ENCODE measurements at places on chromosomes 12 and 14.

DNA sequence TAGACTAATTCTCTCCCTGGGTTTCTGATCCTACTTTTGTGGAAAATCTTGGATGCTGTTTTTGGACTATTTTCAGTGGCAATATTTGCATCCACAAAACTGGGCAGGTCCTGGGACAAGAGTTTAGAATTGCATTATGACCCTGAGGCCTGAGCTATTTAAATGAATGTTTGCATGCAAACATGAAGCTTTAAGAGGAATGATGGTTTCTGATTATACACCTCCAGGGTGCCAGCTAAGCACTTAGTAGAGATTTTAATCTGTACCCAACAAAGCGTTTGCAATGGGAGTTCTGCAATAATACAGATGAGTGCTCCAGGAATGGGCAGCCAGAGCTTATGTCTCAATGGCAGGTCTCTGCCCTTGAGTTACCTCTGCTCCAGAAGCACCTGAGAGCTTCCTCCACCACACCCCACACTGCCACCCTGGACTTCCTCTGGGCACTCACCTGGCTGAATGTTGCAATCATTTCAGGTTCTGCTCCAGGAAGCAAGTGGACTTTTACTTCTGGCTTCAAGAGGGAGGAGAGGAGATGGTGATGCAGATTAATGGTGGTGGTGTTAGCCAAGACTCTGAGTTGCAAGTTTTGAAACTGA is 6.0 kb upstream of the SPTLC2 start:
- DNase-seq = no peak

- no peak for DNase-seq
Measured at GRCh38 chr12:100404769-100405407, 48.0 kb downstream of the SLC17A8 start.

- no peak for DNase-seq
Measured at GRCh38 chr14:99667821-99668220, 16.3 kb upstream of the CYP46A1 start.

GRCh38 chr14:81127785-81128184 is 93.0 kb downstream of the GTF2A1 start:
- DNase-seq = no peak

DNA sequence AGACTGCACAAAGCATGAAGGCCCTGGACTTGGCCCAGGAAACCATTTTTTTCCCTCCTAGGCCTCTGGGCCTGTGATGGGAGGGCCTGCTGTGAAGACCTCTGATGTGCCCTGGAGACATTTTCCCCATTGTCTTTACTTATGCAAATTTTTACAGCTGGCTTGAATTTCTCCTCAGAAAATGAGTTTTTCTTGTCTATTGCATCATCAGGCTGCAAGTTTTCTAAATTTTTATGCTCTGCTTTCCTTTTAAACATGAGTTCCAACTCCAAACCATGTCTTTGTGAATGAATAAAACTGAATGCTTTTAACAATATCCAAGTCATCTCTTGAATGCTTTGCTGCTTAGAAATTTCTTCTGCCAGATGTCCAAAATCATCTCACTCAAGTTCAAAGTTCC is 43.7 kb upstream of the TRHDE start:
- DNase-seq = no peak

GRCh38 chr14:31884776-31885379 is 192.2 kb upstream of the ARHGAP5 start:
- DNase-seq = no peak

DNA sequence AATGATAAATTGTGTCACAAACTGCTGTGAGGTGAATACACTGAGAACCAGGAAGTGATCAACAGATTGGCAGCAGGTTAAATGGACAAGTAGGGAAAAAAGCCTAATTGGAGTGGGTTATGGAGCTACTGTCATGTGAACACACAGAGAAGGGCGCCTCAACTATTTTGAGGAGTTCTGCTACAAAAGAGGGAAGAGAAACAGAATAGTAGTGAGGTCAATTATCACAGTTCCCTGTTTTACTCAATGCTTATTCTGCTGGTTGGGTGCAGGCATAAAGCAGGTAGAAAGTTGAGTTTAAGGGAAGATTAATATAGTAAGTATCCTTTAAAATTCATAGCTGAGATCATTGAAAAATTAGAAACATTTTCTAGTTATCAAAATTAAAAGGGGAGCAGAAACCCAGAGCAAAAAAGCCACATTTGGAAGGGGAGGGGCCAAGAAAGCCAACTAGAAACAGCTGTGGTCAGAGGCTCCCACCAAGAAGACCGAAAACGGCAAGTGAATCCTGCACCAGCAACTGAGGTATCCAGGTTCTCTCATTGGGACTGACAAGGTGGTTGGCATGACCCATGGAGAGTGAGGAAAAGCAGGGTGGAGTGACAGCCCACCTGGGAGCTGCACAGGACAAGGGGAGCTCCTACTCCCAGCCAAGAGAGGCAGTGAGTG is 105.7 kb downstream of the ZC3H14 start:
- DNase-seq = no peak

DNA sequence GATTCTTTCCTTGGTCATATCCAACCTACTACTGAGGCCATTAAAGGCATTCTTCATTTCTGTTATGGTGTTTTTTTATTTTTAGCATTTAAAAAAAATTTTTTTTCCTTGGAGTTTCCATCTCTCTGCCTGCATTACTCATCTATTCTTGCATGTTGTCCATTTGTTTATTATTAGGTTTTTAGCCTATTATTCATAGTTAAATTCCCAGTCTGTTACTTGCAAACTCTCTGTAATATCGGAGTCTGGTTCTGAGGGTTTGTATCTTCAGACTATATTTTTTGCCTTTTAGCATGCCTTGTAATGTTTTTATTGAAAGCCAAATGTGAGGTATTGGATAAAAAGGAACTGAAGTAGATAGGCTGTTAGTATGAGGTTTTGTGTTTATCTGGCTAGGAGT is 284.3 kb downstream of the FUT8 start:
- no peak for DNase-seq

DNA sequence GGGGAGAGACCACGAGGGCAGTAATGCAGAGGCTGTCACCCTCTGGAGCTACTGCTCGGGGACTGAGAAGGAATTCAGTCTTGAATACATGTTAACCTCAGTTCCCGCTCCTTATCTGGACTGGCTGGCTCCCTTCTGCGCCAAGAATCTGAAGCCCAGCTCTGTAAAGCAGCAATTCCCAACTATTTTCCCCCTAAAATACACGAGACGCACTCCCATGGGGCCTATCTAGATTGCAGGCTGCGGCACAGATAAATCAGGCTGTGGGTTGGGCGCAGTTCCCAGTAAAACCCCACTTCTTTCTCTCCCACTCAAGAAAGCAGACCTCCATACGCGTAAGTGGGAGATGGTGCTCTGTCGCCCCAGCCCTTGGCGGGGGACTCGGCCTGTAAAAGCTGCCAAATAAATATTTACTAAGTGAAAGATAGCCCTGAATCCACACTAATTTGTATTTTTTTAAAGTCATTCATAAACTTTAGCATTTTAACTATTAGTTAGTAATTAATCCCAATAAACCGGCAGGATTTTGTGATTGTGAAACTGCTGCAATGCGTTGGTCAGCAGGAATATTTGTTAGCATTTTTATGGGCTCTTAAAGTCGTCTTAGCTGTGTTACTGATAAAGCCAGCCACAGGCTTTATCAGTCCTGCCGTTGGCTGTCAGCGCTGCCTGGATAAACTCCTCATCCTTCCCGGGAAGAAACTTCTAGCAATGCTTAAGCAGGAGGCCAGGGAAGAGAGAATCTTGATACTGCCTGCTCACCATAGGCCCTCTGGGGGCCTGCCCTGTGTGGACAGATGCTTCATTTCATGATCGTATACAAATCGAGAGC is 17.8 kb downstream of the FBXL14 start:
- DNase-seq = no peak

- no peak for DNase-seq
Measured at GRCh38 chr12:4496145-4496838, 42.4 kb upstream of the RAD51AP1 start.

DNA sequence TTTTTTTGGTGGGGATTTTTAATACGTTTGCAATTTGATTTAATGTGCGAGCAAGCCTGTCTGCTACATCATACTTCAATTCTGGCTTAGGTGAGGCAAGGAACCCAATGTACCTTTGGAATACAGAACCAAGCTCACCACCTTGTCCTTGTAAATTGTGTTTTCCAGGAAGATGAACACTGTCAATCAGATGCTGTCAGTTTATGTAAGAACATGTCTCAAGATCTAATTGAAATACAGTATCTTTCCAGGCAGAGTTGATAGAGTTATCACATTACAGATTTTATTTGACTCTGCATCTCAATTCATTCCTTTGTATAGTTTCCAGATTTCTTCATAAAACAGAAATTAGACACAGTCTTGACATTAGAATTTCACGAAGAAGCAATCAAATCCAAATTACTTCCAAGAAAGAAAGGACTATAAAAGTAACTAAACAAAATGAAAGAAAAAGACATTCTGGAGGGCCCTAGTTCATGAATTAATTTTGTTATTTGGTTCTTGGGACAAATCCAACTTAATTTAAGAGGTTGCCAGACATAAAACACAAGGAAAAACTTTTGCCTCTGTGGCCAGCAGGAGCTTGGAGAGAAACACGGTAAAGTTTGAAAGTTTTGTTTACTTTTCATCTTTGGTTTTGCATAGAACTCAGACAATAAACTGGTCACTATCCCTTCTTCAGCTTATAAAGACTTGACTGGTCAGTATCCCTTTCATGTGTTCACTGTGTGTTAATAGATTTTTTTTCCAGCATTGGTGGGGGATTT is 16.4 kb upstream of the MED13L start:
- no peak for DNase-seq

GRCh38 chr12:108173892-108174291 is 44.8 kb downstream of the WSCD2 start:
- no peak for DNase-seq

DNA sequence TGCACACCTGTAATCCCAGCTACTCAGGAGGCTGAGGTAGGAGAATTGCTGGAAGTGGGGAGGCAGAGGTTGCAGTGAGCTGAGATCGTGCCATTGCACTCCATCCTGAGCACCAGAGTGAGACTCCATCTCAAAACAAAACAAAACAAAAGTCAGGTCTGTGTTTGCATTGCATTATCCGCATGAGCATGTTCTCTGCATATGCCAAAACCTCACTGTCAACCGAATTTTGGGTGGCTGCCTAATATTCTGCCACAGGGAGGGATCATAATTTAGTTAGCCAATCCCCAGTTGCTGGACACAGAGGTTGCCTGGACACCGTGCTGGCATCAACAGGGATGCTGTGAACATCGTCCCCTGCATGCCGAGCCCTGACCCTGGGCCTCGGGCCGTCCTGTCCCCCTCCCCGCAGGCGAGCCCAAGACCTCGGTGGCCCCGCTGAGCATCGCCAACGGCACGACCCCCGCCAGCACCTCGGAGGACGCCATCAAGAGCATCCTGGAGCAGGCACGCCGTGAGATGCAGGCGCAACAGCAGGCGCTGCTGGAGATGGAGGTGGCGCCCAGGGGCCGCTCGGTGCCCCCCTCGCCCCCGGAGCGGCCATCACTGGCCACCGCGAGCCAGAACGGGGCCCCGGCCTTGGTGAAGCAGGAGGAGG is 49.2 kb downstream of the PHETA1 start:
- no peak for DNase-seq

- DNase-seq = no peak
Measured at GRCh38 chr12:82176026-82176425, 182.2 kb downstream of the CCDC59 start.

- no peak for DNase-seq
Measured at GRCh38 chr14:32656601-32657000, 282.1 kb upstream of the NPAS3 start.

- DNase-seq = no peak
Measured at GRCh38 chr14:59362513-59362912, 102.7 kb downstream of the GPR135 start.

DNA sequence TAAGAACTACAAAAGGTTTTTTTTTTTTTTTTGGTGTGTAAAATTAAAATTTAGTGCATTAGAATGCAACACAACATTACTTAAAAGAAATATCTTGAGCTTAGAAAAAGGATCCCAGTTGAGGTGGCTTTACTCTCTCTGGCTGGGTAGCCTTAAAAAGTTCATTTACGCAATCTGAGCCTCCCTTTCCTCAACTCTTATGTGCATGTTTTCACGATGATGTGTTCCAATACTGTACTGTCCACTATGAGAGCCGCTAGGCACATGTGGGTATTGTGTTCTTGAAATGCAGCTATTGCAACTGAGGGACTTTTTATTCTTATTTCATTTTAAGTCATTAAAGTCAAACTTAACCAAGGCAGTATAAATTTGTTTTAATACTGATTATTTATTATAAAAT is 460.9 kb upstream of the SYT1 start:
- DNase-seq = no peak

DNA sequence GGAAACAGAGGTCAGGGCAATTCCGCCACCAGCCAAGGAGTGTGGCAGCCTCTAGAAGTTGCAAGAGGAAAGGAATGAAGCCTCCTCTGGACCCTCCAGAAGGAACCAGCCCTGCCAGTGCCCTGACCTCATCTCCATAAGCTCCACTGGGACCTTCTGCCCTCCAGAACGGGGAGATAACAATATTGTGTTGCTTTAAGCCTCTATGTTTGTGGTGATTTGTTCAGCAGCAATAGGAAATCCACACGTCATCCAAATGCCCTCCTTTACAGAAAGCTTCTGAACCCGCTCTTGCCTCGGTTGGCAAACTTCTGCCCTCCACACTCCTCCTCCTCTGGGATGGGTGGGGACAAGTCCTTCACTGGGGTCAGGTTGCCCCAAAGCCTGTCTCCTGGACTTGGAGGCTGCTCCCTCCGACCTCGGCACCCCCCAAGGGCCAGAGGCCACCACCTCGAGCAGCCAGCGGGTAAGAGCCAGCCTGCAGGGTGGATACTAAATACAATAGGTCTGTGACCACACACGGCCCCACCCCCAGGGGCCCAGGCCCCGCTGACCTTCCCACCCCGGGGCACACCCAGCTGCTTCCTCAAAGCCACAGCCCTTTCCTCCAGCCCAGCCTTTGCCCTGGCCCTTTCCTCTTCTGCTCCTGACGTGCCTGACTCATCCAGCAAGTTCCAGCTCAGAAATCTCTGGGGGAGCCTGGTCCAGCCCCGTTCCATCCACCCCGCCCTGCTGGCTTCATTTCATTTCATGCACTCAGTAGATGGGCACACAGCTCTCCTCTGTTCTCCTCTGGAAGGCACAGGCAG is 58.7 kb upstream of the NCOR2 start:
- DNase-seq = no peak

GRCh38 chr12:124370851-124371250 is 76.0 kb downstream of the RFLNA start:
- DNase-seq = no peak

DNA sequence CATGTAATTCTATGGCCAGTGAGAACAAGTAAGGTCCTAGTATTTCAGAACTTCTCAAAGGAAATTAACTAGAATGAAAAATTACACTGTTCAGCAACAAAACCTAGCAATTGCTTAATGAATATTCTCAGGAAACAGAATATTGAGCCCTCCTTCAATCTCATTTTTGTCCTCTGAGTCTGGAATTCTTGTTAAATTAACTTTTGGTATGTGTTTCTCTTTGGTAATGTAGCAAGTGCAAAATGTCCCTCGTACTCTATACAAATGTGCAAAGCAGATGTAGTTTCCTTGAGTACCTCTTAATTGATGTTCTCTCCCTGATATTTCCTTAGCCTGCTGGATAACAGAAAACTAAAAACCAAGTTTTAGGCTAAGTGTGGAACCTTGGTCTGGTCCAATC is 190.8 kb upstream of the CNOT2 start:
- no peak for DNase-seq
